CD8-positive, alpha-beta memory T cell (primary cell): ENCODE measurements at places on chromosomes 16 and 17. TPM values are rescaled to one million over a fixed set of nuclear protein-coding genes. Genes with fewer than 3 reads are reported as not detected.

DNA sequence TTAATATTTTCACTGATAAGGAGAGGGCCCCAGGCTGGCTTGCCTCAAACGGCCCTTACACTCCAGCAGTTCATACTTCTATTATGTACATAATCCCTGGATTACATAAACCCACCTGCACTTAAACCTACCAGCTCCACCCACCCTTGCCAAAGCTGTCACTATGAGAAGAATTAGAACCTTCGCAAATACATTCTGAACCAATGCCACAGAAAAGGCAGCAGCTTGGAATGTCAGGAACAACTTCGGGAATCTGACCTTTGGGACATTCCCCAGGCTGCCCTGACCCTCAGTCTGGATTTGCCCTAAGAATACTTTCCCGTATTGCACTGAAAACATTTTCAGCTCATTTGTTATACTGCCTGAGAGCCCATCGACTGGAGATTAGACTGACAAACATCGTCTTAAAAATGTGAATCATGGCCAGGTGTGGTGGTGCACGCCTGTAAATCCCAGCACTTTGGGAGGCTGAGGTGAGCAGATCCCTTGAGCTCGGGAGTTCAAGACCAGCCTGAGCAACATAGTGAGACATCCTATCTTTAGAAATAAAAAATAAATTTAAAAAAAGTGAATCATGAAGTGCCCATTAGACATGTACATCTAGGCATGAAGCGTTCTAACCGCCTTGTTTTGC lies 21.0 kb upstream of the SEC14L1 start:
- DNase-seq: no peak

The BRD7 gene
- total RNA-seq: 101 TPM

DNA sequence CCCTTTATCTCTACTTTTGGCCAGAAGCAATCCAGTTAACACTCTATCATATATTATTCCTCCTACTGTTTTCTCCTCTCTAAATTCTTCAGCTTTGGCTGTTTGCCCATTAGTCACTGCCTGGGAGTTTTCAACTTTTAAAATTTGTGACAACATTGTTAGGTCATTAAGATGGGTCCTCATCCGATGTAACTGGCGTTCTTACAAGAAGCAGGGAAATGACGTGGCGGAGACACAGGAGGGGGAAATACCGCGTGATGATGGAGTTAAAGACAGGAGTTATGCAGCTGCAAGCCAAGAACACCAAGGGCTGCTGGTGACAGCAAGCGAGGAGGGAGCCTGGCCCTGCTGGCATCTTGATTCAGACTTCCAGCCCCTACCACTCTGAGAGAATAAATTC lies 34.8 kb upstream of the CPHXL start:
- no peak for DNase-seq

GRCh38 chr17:29918922-29919856 lies 10.8 kb downstream of the SSH2 start:
- no peak for DNase-seq

GRCh38 chr17:80997424-80998117 lies 5.9 kb downstream of the CHMP6 start:
- DNase-seq: no peak

DNA sequence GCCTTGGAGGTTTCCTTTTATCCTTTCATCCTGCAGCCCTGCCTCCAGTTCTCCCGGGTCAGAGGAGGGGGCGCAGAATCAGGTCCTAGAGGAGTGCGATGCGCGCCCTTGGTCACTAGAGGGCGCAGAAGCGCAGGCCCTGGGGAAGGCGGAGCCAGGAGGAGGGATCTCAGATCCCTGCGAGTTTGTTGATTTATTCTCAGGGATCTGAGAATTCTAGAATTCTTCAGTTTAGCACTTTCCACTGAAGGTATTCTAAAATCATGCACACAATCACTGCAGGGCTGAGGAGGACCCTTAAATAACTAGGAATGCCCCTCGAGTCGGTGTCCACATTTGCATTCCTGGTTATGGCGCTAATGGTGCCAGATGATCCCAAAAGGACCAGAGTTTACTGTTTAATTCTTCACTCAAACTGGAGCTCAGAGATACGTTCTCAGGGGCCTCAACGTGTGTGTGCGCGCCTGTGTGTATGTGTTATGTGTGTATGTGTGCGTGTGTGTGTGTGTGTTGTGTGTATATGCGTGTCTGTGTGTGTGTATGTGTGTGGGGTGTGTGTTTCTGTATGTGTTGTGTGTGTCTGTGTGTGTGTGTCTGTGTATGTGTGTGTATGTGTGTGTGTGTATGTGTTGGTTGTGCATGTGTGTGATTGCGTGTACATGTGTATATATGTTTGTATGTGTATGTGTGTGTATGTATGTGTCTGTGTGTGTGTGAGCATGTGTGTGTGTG lies 6.9 kb upstream of the ELAC2 start:
- DNase-seq: peak; percentile 52

- no peak for DNase-seq
Observed at GRCh38 chr17:74686761-74687160, 26.0 kb downstream of the CD300LF start.

GRCh38 chr17:43609613-43610385 lies 51.9 kb downstream of the MEOX1 start:
- DNase-seq: no peak

The RAD51D gene
- 27.5 TPM for total RNA-seq

DNA sequence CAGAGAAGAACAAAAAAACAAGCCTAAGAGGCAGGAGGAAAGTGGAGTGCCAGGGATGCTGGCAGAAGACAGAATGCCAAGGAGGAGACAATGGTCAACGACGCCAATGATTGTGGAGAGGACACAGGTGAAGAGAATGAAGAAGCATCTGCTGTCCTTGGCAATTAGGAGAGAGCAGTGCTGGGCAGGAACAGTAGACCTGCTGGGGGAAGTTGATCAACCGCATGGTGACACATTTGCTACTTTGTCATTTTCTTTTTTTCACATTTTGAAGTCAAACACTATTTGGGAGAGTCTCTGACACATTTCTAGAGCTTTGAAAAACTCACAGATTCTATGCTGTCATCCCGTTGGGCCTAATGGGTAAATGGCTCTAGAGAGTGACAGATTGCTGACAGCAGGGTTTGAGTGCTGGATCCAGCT lies 1.1 kb upstream of the PIK3R6 start:
- DNase-seq: no peak

DNA sequence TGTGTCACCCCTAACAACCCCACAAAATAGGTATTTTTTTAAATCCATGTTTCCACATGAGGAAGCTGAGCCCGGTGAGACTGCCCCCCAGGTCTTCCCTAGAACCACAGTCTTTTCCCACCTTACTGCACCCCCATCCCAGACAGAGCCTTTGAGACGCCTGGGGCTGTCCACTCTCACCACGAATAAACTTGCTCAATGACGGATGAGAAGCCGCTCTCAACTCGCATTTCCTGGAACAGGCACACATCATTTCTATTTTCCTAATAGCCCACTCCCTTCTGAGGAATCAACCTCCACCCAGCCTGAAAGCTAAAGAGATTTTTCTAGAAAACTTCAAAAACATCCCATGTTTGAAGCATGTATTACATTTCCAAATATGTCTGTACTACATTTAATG lies 14.1 kb upstream of the CDRT4 start:
- no peak for DNase-seq
